Mesenteric fat pad (tissue), 1 donor: ENCODE measurements at places on chromosomes 7 and 10. TPM values are rescaled to one million over a fixed set of nuclear protein-coding genes. Genes with fewer than 3 reads are reported as not detected.

DNA sequence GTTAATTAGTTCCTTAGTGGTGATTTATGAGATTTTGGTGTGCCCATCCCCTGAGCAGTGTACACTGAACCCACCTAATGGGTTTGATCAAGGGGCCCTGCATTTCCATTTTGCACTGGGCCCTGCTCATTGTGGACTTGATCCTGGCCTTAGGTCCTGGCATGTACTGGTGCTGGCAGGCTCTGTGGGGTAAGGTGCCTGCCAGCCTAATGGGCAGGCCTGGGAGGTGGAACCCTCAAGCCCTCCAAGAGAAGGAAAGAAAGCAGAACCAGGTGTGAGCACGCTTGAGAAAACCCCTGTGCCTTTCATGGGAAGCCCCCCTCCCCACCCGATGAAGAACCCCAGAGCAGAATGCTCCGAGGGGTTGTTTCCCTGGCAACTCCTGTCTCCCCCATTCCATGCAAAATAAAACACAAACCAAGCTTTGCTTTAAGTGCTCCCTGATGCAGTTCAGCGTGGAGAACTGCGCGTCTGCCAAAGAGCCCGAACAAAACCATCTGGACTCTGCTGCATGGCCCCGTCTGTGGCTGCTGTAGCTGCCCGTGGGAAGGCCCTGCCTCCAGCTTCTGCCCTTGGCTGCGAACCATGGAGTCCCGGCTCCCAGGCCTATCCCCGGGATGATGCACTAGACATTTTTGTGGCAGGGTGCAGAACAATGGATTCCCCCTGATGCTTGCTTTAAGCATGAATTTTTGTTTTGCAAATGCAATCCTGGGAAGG is 123.3 kb downstream of the PRPF18 start:
- no peak for DNase-seq

- no peak for DNase-seq
Observed at GRCh38 chr7:262251-262572, 27.8 kb upstream of the FOXL3 start.

- no peak for DNase-seq
Observed at GRCh38 chr7:74018246-74018895, 9.6 kb upstream of the ELN start.

GRCh38 chr10:77244286-77244685 is 393.3 kb downstream of the KCNMA1 start:
- no peak for DNase-seq

DNA sequence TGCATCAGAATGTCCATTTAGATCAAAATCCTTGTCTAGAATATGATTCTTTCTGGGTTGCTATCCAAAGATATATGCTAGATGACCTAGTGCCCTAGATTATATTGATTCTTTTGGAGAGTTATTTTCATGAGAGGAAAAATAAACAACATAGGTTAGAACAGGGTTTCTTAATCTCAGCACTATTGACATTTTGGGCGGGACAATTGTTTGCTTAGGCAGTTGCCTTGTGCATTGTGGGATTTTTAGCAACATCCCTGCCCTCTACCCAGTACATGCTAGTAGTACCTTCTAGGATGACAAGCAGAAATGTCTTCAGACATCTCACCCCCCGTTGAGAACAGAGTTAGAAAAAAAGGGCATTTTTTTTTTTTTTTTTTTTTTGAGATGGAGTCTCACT is 25.1 kb upstream of the LAMB1 start:
- no peak for DNase-seq

DNA sequence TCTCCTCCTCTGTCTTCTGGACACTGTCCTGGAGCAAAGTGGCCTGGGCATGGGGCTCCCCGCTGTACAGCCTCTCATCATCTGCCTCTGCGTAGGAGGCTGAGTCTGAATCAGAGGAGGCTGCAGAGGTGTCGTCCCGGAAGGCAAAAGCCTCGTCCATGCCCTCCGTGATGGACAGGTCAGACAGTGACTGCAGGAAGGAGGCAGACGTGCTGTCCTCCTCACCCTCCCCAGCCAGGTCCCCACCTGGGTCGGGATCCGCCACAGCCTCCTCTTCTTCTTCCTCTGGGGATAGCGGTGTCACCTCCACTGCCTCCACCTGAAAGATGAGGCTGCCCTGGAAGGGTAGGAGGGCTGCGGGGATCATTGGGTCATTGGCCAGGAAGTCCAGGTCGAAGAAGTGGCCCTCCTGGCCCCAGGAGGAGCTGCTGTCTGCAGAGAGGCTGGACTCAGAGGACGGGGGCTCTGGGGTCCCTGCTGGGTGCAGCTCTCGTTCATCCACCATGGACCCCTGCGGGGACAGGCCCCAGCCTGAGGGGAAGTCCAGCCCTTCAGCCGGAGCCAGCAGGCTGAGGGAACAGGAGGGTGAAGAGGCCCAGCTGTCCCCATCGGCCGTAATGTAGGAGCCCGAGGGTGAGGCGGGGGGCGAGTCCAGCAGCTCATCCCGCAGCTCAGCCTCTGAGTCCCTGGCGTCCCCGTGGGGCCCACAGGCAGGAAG is 3.7 kb downstream of the NACAD start:
- DNase-seq = peak; percentile 69

DNA sequence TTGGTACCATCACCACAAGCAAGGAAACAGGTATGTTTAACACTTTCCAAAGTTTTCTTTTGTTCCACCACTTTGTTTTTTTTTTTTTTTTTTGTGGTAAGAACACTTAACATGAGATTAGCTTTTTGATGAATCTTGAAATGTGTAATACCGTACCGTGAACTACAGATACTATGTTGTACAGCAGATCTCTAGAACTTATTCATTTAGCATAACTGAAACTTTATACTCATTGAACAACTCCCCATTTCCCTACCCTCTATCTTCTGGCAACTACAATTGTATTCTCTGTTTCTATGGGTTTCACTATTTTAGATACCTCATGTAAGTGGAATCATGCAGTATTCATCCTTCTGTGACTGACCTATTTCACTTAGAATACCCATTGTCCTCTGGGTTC is 162.7 kb upstream of the ITGB1 start:
- DNase-seq = no peak

DNA sequence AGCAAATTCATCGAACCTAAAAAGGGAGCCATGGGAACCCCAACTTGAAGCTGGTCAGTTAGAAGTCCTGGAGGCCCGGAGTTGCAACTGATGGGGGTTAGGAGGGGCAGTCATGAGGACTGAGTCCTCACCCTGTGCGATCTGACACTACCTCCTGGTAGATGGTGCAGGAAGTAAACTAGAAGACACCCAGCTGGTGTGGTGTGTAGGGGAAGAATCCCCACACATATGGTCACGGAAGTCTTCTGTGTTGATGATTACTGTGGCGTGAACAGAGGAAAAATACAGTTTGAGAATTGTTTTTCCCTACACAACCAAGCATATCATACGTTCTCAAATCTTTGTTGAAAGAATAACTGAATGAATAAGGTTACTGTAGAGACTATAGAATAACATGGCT is 164.6 kb upstream of the KCTD7 start:
- no peak for DNase-seq

DNA sequence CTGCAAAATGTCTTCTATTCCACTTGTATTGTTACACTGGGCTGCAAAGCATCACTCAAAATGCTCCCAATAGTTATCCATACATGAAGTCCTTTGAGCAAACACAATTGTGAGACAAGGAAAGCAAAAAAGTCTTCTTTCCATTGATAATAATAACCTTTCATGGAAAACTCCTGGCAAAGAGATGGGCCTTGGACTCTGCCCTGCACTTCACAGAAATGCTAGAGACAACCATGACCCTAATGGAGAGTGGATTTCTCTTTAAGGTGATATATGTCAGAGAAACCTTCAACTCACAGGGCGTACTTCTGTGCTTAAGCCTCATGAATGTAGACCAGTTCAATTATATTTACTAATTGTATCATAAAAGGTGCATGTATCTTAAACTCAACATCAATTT is 19.4 kb downstream of the SLC26A3 start:
- DNase-seq = no peak

DNA sequence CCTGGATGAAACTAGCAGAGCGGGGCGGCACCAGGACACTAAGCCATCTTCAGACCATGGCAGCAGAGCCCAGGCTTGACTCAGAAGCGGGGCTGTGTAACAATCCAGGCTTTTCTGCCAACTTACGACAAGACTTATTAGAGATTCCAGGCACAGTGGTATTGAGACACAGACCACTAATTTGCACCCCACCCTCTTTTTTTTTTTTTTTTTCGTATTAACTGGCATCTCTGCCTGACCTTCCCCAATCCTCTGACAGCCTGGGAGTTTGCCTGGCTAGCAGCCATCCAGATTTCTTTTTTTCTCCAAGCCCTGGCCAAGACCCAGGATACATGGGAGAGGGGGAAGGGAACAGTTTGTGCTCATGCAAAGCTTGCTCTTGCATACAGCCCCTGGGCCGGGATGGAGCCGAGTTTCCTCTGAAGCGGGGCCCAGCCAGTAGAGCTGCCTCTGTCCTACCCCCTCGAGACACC is 182.4 kb downstream of the PLXNA4 start:
- no peak for DNase-seq

GRCh38 chr10:82245906-82246560 is 371.0 kb downstream of the NRG3 start:
- no peak for DNase-seq

DNA sequence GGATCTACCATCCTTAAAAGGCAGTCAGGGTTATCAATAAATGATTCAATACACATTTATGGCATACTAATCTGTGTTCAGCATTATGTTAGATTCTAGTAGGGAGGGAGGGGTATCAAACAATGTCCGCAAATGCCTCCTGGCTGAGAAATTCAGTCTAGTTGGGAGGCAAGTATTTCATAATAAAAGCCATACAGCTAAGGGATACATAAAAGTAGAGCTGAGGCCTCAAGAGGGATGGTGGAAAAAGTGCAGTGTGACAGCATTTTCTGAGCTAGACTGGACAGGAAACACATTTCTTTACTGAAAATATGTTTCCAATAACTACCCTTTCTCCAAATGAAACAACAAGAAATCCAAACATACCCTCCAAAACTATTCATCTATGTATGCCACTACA is 152.8 kb upstream of the LRRN3 start:
- no peak for DNase-seq

DNA sequence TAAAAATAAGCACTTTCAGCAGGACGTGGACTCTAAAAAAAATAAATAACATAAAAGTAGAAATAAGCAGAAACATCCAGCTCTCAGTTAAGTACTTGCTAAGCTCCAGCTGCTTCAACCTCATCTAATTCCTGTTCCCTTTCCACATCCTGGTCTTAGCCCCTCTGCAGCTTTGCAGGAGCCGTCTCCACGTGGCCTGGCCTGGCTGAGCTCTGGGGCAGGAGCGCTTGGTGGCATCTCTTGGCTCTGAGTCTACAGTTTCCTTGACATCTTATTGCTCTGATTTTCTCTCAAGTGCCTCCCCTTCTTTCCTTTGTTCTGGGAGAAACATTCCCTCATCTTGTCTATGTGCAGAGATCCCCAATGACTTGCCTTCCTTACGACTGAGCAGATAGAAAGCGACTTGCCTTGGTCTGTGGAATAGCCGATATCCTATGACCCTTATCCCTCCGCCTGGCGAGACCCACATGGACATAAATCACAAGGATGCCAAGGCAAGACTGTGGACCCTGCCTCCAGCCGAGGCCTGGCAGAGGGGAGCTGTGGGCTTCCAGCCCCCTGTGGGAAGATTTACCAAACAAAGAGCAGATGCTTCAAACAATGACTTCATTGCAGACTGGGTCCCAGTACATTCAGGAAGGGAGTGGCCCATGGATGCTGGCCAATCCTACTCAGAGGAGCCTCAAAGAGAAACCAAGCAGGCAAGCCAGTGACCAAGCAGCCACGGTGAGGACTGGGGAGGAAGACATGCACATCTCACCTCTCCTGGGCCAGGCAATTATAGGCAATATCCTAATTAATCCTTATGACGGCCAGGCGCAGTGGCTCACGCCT is 61.9 kb downstream of the SPOCK2 start:
- no peak for DNase-seq

DNA sequence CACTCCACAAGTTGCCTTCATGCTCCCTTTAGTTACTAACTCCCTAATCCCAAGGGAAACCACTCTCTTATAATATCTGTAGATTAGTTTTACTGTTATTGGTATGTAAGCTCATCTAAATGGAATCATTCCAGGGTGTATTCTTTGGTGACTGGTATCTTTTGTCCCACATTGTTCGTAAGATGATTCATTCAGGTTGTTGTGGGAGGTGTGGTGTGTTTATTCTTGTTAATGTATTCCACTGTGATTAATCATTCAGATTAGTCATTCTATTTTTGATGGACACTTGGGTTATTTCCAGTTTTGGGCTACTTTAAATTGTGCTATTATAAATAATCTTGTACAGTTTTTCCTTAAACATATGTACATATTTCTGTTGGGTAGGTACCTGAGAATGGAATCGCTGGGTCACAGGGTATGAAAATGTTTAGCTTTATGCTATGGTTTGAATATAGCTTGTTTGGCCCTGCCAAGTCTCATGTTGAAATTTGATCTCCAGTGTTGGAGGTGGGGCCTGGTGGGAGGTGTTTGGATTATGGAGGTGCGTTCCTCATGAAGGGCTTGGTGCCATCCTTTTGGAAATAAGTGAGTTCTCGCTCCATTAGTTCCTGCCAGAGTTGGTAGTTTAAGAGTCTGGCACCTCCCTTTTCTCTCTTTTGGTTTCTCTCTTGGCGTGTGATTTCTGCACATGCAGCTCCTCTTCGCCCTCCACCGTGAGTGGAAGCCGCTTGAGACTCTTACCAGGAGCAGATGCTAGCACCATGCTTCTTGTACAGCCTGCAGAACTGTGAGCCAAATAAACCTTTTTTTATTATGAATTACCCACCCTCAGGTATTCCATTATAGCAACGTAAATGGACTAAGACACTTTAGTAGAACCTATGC is 13.8 kb downstream of the BTRC start:
- no peak for DNase-seq

DNA sequence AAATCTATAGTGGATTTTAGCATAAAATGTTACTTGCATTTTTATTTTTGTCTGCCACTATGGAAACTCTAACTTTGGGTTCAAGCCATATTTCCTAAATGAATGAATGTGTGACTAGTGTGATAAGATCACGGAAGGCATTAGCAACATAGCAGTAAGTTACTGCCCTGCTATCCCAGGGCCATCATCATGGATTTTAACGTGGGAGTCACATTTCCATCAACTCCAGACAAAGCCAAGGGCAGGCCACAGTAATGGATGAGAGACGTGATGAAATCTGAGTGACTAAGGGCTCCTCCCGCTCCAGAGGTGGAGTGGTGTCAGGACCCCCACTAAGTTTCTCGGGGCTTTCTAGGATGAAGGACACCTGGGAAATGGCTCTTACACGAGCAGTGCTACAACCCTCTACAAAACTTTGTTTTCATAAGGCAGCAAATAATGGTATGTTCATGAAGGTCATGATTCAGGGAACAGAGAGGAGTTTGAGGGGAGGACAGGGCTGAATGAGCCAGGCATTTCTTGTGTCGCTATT is 34.3 kb downstream of the C10orf120 start:
- peak; percentile 47 for DNase-seq

Gene PAX4
- not detected for total RNA-seq

Gene SDK1
- total RNA-seq = 7.5 TPM

Gene PRKAR2B
- 258 TPM for total RNA-seq

Gene COMMD3
- total RNA-seq = 46.8 TPM

Gene IL15RA
- 24.6 TPM for total RNA-seq

Gene OR9A2
- not detected for total RNA-seq

Gene NAT16
- total RNA-seq = not detected

Gene FRAT1
- 8.2 TPM for total RNA-seq
